Smooth muscle cell of the brain vasculature (primary cell): ENCODE measurements at places on chromosomes 11 and 22.

DNA sequence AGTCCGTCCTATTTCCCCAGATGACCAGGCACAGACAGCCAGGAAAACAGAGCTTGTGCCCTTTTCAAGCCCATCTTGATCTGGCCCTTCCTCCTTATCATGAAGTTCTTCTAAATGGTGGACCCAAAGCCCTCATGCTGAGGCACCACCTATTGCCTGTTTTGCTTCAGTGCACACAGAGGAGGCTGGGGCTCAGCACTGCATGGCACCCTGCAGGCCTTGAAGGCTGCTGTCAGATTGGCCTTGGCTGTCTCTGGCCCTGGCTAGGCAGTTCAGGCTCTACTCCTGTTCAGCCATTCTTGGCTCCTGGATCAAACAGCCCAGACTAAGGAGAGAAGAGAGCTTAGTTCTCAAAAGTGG lies 49.2 kb downstream of the OTOG start:
- no peak for DNase-seq

- DNase-seq: no peak
Observed at GRCh38 chr11:124122123-124122522, 6.9 kb downstream of the VWA5A start.

DNA sequence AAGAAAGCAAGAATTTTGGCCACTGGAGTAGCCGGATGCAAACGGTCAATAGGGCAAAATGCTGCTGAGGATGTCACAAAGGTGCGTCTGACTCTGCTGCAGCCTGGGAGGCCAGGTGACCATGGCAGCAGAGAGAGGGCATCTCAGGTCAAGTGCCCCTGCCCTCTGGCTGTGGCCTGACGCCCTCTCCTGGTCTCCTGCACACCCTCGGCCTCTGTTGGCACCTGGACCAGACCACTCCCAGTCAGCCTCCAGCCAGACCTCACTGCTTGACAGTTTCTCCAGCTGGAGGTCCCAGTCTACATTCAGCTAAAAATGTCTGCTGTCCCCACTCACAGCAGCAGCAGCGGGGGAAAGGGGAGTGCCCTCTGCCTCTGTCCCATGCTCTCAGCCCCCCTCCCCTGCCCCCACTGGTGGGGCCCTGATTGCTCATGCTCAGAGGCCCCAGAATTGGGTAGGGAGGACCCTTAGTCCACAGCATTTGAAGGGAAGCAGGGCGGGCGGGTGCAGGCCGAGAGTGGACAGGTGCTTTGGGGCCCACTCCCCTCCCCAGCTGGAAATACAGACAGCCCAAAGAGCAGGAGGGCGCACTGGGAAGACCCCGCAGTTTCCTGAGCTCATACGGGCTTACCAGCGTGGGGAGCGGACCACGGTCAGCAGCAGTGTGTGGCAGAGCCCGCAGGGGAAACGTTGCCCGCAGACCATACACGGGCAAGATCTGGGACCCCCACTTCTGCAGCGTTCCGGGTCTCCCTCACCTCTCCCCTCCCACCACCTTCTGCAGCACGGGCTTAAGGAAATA lies 1.6 kb upstream of the BRSK2 start:
- DNase-seq: no peak

DNA sequence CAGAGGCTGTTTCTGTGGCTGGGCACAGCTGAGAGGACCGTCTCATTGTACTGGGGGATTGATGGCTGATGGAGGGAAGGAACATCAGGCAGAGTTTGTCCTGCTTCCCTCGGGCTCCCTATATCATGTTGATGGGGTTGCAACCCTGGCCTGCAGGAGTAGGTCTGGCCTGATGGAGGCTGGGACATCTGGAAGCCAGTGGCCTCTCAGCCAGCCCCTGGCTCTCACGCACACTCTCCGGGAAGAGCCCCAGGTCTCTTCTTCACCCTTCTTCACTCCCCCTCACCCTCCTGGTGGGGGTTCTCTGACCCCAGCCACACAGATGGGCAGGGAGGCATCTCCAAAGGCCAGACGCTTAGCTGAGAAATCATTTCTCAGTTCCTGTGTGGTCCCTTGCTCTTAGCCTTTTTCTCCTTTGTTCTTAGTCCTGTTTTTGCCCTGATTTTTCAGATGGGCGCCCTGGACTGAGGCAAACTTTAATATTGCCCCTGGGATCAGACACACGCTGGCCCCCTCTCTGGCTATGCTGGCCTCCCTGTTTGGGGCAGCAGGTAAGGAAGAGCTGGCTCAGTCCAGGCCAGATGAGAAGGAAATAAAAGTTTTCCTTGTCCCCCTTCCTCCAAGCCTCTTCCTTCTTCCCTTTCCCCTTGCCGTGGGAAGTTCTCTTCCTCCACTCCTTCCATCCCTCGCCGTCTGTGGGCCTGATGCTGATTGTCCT lies 13.9 kb upstream of the ANO1 start:
- no peak for DNase-seq

- DNase-seq: no peak
Observed at GRCh38 chr11:112770033-112770432, 191.2 kb upstream of the NCAM1 start.
